ENCODE measurements at places on chromosomes 7 and 10.

DNA sequence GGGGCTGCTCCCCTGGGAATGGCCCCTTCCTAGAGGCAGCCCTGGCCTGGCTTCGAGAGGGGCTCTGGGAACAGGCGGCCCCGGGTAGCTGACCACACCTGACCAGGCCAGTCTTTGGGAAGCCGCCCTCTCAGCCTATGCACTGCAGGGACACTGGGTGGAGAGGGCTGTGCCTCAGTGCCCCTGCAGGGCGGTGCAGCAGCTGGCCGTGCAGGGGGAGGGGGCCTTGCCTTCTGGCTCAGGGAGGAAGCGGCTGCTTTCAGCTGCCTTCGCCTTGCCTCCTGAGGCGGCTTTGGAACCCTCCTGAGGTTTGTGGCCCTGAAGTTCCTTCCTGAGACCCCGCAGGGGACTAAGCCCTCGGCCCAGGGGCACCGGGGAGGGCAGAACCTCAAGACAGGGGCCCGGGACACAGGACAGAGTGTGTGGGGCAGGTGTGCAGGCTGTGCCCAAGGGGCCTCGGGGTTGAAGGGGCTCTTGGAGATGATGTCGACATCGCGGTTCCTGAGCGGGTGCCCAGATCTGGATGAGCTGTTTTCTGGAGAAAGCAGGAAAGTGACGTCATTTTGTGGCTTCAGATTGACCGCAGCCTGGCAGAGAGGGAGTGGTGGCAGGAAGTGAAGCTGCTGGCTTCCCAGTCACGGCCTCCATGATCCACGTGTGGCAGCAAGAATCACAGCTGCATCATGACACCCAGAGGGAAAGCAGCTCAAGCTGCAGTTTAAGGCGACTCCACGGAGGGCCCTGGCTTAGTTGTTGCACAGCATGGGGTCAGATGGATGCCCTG is 17.7 kb downstream of the ADAM8 start:
- no peak for DNase-seq

- DNase-seq = no peak
Measured at GRCh38 chr7:17300012-17300411, 1.6 kb downstream of the AHR start.

GRCh38 chr10:119209035-119209735 is 1.8 kb downstream of the GRK5 start:
- no peak for DNase-seq

DNA sequence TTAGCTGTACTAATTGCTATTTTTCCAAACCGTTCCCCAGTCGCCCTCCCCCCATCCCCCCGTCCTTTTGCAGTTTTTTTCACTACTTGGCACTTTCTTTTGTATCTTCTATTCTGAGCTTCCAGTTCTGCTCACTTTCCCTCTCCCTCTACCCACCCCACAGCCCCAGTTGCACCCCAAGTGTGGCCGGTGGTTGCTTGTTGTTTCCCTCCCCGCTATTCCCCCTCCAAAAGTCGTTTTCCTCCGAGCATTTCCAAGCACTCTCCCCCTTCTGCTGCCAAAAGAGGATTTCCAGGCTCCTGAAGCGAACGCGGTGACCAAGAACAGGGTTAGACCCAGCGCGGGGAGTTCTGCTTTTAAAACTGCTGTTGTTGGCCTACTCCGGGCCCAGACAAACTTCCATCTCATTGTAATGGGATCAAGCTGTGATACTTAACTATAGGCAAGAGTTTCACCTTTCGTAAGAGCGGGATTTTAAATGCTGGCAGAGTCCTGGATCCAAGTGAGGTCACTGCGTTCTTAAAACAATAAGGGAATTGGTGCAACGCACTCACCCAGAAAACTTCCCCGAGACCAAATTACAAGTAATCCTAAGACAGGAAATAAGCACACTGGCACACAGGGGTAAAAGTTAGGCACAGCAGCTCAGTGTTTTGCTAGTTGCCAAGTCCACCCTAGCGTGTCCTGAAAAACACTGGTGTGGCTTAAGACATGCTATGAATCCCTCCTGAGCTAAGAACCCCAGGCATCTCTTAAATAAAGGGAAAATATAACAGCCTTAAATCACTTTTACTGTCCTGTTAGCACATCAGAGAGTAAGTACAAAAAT is 1.5 kb upstream of the RGS10 start:
- DNase-seq = no peak

DNA sequence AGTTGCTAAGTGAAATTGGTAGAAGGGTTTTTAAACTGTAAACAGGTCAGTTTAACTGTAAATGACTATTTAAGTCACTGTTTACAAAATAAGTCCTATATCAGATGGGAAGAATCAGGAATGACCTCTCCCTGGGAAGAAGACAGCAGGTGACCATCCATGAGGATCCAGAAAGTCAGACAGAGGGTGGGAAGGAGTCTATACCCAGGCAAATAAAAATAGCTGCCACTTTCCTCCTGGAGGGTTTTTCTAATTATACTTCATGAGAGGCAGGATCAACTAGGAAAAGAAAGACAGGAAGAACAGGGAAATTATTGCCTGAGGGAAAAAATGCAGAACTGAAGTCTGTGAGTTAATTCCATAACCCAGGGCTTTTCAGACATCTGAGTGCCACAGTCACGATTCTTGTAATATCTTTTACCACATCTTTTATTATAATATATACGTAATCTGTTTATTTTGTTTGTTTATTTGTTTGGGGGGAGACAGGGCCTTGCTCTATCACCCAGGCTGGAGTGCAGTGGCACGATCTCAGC is 7.0 kb downstream of the DNTT start:
- no peak for DNase-seq

- DNase-seq = no peak
Measured at GRCh38 chr10:125555267-125555666, 127.7 kb downstream of the TEX36 start.

GRCh38 chr7:151351027-151351426 is 9.4 kb downstream of the NUB1 start:
- DNase-seq = no peak

DNA sequence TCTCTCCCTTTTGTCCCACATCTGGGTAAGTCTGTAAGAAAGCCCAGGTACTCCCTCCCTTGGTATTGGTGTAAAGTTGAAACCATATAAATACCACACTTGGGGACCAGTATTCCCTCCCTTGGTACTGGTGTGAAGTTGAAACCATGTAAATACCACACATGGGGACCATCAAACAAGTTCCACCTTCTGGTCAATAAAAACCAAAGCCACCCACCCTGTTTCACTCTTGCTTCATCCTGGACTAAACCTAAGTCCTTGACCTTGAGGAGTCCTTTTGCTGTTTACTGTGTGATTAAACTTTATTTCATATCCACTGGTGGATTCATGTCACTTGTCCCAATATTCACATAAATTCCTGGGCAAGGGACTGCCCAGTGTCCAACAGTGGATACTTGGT is 8.4 kb downstream of the P4HA1 start:
- DNase-seq = no peak

GRCh38 chr7:155466142-155466813 is 8.3 kb downstream of the EN2 start:
- DNase-seq = no peak
